Mesendoderm (in vitro differentiated cells): ENCODE measurements at places on chromosomes 4 and X.
A peak's percentile ranks its signal among the peaks of the same experiment; 100 is the strongest.

DNA sequence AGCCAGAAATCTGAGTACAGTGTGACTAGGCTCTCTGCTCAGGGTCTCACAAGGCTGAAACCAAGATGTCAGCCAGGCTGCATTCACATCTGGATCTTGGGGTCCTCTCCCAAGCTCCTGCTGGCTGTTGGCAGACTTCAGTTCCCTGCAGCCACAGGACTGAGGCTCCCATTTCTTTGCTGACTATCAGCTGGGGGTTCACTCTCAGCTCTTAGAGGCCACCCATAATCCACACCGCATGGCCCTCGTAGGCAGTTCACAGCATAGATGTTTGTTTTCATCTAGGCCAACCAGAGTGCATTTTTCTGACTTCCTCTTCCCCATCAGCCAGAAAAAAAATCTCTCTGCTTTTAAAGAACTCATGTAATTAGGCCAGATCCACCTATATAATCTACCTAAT, 8.2 kb upstream of the WDR44 start:
- H3K27me3 ChIP-seq: no peaks in the 10 kb centered on the region
- no peaks in the 10 kb centered on the region for H3K4me1 ChIP-seq
- H3K4me3 ChIP-seq: no peak overlapping the region
- no peak for DNase-seq
- no peak overlapping the region for H3K27ac ChIP-seq
- no peaks in the 10 kb centered on the region for H3K36me3 ChIP-seq

GRCh38 chr4:177251237-177251636, 58.4 kb upstream of the NEIL3 start:
- H3K4me1 ChIP-seq: no peaks in the 10 kb centered on the region
- H3K4me3 ChIP-seq: no peak overlapping the region
- H3K36me3 ChIP-seq: no peaks in the 10 kb centered on the region
- no peaks in the 10 kb centered on the region for H3K27me3 ChIP-seq
- DNase-seq: no peak

DNA sequence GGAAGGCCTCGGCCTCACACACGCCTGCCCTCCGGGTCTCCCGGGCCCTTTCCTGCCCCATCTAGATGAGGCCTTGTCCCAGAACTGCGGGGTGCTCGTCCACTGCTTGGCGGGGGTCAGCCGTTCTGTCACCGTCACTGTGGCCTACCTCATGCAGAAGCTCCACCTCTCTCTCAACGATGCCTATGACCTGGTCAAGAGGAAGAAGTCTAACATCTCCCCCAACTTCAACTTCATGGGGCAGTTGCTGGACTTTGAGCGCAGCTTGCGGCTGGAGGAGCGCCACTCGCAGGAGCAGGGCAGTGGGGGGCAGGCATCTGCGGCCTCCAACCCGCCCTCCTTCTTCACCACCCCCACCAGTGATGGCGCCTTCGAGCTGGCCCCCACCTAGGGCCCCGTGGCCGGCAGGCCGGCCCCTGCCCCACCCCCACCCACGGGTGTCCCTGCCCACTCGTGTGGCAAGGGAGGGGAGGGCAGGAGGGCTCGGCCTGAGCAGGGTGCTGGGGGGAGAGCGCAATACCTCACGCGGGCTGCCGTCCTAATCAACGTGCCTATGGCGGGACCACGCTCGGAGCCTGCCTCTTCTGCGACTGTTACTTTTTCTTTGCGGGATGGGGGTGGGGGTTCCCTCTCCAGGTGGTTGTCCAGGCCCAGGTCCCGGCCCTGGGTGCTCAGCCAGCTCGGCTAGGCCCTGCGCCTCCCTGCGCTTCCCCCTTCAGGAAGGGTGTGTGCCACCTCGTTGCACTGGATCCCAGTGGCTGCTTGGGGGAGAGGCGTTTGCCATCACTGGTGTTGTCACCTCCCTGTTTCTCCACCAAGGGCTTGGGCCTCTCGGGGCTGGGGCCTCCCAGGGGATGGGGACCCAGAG, 3.1 kb downstream of the DUSP9 start:
- H3K27me3 ChIP-seq: peaks cover 15% of the 10 kb centered on the region
- no peak overlapping the region for H3K27ac ChIP-seq
- no peaks in the 10 kb centered on the region for H3K36me3 ChIP-seq
- no peak overlapping the region for H3K4me3 ChIP-seq

DNA sequence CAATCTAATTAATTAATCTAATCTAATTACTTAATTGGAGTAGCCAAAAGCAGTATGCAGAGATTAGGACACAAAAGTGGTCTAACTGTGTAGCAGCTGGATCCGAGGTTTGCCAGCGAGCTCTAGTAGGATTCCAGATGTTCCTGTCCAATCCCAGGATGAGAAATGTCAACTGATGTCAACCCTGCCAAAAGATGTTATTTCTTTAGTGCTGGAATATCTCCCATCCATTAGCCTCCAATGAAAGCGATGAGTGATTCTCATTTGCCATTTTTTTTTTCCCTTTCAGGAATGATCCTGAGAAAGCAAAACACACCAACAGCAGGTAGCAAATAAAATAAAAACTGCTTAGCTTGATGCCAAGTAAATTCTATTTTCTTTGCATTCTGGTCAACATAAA, 372.9 kb downstream of the STIM2 start:
- no peaks in the 10 kb centered on the region for H3K27me3 ChIP-seq
- H3K4me1 ChIP-seq: no peaks in the 10 kb centered on the region
- no peak overlapping the region for H3K4me3 ChIP-seq
- no peak overlapping the region for H3K27ac ChIP-seq

GRCh38 chr4:89284020-89284424, 23.6 kb downstream of the GPRIN3 start:
- DNase-seq: peak; percentile 45
- H3K4me1 ChIP-seq: peaks cover 10% of the 10 kb centered on the region
- H3K36me3 ChIP-seq: no peaks in the 10 kb centered on the region
- no peaks in the 10 kb centered on the region for H3K27me3 ChIP-seq
- H3K4me3 ChIP-seq: no peak overlapping the region
